ENCODE measurements at places on chromosomes 5 and 9. TPM values are rescaled to one million over a fixed set of nuclear protein-coding genes. Genes with fewer than 3 reads are reported as not detected.

CARTPT gene
- not detected for polyA plus RNA-seq

IL17B gene
- polyA plus RNA-seq, result not detected

HEMGN gene
- not detected for polyA plus RNA-seq

KIF4B gene
- not detected for polyA plus RNA-seq

DNA sequence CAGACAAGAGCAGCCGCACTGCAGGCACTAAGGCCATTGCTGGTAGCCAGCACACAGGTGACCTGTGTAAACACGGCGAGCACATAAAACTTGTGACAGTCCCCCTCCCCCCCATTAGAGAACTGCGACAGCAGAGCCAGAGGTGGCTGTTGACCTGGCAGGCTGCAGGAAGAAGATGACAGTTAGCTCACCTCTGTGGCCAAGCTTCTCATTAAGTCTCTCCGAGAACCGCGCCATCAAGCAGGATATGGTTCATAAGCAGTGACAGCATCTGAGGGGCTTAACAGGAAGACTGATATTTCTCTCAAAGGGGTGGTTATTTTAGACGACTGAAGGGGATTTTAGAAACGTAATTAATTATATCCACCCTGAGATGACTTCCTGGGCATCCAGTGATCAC, 5.2 kb downstream of the SURF4 start:
- no peak for DNase-seq

- no peak for DNase-seq
Measured at GRCh38 chr5:8685704-8686103, 816.8 kb downstream of the MTRR start.

ALAD gene
- 8.2 TPM for polyA plus RNA-seq

DNA sequence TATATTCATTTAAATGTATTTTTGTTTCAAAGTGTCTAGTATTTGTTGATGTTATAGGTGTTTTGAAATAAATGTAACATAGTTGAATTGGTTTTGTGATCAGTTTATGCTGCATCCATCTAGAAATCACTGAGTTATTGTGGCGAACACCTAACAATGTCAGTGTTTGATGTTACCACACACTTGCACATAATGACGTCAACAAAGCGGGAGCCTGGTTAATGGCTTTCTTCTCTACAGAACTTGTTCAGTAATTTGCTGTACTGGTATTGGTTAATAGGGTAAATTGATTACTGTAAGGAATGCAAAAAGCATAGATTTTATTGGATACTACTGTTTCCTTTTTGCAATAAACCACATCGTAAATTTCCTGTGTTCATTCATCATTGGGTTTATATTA, 133.0 kb downstream of the ATG10 start:
- DNase-seq, result no peak

HRCT1 gene
- polyA plus RNA-seq, result 0.86 TPM

DNA sequence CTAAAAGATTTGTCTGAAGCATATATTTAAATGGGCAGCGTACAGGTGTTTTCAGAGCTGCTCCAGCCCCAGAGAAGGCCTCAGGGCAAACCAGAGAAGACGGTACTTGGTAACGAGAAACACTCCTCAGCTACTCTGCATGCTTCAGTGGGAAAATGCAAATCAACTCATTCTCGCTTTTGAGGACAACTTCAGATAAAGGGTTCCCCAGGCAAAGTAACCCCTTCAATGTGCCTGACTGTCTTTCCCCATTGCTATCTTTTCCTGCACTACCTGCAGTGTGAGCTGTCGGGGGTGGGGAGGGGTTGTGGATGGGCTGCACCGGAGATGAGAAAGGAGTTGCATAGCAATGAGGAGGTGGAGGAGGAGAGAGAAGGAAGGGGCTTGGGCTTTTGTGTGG, 339.7 kb upstream of the CLINT1 start:
- DNase-seq, result no peak

PRSS3 gene
- 127 TPM for polyA plus RNA-seq

All from foreskin keratinocyte (primary cell).